ENCODE measurements at places on chromosomes 6 and 20.

GRCh38 chr20:33188421-33188820 is 20.5 kb downstream of the BPIFA2 start:
- DNase-seq = no peak

DNA sequence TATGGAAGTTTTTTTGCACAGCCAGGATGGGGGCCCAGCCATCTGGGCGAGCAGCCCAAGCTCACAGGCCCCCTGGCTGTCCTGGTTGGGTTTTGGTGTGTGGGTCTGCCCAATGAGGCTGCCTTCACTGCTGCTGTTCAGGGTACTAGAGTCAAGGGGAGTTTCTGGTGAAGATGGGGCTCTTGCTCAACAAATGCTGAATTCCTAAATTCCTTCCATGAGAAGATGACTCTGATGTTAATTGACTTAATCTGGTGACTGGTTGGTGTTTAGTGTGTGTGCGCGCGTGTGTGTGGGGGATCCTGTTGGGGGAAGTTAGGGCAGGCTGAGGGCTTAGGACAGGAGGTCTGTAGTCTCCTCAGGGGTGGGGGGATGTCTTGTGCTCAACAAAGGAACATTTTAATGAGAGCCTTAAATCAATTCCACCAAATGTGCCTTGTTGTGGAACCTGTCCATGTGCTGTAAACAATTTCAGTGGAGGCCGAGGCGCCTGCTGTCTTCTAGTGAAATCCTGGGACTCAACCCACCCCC is 1.9 kb downstream of the PTK7 start:
- no peak for DNase-seq

DNA sequence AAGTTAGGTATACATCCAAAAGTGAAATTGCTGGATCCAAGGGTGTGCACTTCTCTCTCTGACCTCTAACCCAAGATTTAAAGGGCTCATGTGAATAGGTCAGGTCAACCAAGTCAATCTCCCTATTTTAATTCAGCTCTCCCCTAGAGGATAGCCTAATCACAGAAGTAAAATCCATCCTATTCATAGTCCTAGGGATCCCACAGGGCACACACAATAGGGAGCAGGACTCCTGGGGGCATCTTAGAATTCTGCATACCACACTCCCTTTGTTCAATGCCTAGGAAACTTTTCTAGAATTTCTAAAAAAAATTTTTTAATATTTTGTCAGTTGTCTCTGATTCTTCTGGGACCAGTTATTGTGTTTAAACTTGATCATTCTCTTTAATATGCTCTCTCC is 35.1 kb downstream of the CST9L start:
- no peak for DNase-seq

GRCh38 chr6:307065-307814 is 15.0 kb downstream of the DUSP22 start:
- DNase-seq = no peak

DNA sequence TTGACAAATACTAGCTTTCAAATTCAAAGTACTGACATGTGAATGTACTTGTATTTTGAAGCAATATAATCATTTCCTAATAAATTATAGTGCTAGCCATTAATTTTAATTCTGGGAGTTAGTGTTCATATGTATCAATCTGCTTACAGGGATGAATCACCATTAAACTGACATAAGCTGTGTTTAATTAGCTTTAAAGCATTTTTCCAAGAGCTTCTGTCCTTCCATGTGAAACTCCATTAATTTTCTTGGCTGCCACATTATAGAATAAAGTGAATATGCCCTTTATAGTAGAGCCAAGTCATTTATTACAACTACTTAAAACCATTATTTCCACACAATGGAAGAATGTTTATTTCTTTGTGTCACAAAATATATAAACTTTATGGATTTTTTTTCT is 150.8 kb downstream of the COL21A1 start:
- no peak for DNase-seq

- DNase-seq = no peak
Measured at GRCh38 chr6:159169193-159169555, at the start of gene FNDC1. FNDC1 (plus strand) TSS chr6:159169400; CDS start chr6:159169597, 197 bp downstream.

GRCh38 chr6:148502083-148502772 is 159.6 kb downstream of the SASH1 start:
- DNase-seq = no peak

- DNase-seq = no peak
Measured at GRCh38 chr6:6790891-6791290, 202.4 kb downstream of the LY86 start.

- DNase-seq = no peak
Measured at GRCh38 chr6:133705066-133705465, 183.8 kb upstream of the TCF21 start.

GRCh38 chr6:147434516-147434915 is 74.0 kb upstream of the SAMD5 start:
- no peak for DNase-seq

DNA sequence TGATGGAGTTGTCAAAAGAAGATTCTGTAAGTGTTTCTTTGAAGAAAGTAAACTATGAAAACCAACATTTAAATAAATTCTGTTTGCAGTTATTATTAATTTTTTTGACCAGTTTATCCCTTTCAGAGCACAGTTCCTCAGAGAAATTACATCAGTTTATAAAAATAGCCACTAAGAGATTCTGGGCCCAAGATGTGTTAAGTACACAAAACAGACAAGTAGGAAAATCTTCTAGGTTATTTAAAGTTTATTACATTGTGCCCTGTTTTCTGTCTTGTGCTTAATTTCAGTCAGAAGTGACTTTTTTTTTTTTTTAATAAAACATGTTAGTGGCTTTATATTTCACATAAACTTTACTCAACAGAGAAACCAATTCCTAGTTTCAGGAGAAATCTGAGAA is 72.3 kb downstream of the ECT2L start:
- no peak for DNase-seq

- DNase-seq = no peak
Measured at GRCh38 chr6:73523434-73524123, 2.7 kb upstream of the EEF1A1 start.

DNA sequence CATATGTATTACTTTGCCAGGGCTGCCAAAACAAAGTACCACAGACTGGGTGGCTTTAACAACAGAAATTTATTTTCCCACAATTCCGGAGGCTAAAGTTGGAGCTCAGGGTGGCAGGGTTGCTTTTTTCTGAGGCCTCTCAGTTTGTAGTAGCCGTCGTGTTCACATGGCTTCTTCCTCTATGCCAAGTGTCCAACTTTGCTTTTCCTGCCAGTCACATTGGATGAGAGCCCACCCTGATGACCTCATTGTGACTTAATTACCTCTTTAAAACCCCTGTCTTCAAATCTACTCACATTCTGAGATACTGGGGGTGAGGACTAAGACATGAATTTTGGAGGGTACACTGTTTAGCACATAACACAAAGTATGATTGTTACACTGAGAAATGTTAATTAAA is 9.9 kb upstream of the ECT2L start:
- DNase-seq = no peak

DNA sequence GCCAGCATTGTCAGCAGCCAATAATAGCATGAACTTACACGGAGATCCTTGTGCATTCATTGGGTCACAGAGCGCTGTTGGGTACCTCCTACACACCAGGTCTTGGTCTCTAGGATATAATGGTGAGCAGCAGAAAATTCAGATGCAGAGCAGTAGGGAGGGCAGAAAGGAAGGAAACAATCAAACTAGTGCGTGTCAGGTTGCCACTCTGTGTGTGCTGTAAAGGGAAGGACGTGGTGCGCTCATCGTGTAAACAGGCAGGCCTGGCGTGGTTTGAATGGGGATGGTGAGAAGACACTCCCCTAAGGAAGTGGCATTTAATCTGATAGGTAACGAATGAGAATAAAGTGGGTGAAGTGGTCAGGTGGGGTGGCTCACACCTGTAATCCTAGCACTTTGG is 336.4 kb downstream of the CDH26 start:
- DNase-seq = no peak

DNA sequence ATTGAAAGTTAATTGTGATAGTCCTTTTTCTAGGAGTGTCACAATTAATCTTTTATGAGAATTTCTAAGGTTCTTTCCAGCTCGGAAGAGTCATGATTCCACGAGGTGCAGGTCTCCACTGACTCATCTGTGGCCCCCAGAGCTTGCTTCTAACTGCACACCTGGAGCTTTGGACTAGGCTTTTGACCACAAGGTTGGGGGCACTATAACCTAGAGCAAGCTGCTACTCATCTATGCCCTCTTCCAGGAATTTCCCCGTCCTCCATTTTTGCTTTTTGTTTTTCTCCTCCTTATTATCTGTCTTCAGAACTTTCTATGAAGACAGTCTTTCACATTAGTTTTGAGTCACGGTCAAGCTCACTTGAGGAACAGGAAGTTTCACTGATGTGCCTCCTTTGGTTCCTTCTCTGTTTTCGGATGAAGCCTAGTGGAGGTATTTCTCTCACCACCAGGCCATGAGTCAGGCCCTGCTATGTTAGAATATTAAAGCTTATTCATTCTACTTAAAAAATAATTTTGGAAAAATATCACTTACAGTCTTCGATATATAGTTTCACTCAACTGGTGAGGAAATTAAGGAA is 119.2 kb upstream of the INSM1 start:
- DNase-seq = no peak

- DNase-seq = peak; percentile 32
Measured at GRCh38 chr6:159042003-159042825, 2.6 kb downstream of the TAGAP start.

Measured in urinary bladder (tissue), 4 donors.